Posterior vena cava (tissue), 2 donors: ENCODE measurements at places on chromosomes 1 and 21.

DNA sequence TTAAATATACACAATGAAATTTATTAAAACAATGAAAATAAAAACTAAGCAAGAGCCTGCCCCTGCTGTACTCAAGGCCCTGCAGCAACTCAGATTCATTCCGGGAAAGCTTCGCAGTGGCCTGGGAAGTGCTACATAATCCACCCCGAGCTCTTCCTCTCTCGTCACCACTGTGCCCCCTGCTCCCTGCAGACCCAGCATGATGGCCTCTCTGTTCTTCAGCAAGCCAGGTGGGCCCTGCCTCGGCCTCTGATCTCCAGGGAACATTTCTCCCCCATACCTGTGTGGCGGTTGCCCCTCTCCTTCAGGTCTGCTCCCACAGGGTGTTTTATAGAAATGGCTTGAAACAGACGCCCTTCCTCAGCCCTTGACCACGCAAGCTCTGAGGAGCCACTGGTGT lies 10.6 kb downstream of the RNF187 start:
- no peak for DNase-seq

GRCh38 chr1:219576931-219577730 lies 35.8 kb downstream of the ZC3H11B start:
- no peak for DNase-seq

GRCh38 chr1:112995890-112996289 lies 39.9 kb upstream of the SLC16A1 start:
- DNase-seq, result no peak

- DNase-seq, result peak; percentile 62
Observed at GRCh38 chr1:43427941-43428340, 25.8 kb downstream of the HYI start.

DNA sequence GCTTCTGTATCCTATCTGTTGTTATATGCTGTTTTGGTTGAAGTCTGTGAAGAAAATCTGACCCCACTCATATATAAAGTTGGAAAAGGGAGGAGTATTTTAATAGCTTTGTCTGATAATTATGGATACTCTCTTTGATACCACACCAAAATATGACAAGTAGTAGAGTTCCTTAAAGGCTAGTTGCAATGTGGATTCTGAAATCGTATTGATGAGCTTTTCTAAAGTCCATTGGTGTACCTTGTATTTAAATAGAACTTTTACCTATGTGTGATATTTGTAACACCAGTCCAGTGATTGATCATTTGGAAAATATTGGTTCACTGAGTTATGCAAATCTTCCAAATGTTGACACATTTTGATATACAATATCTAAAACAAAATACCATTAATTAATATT lies 7.7 kb downstream of the GAS5 start:
- no peak for DNase-seq

DNA sequence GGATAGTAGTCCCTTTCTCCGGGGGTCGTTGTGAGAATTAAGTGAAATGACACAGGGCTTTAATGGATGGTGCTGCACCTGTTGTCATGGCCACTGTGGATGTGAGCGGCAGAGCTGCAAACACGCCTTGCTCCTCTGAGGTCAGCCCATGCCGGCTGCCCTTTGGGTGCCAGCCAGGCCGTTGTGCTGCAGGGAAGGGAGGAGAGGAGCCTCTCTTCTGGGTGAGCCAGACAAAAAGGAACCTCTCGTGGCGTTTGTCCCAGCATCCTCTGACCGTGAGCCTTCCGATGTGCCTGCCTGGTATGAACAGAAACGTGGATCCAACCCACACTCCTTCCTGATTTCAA lies 383.0 kb upstream of the VAMP3 start:
- DNase-seq, result peak; percentile 69

DNA sequence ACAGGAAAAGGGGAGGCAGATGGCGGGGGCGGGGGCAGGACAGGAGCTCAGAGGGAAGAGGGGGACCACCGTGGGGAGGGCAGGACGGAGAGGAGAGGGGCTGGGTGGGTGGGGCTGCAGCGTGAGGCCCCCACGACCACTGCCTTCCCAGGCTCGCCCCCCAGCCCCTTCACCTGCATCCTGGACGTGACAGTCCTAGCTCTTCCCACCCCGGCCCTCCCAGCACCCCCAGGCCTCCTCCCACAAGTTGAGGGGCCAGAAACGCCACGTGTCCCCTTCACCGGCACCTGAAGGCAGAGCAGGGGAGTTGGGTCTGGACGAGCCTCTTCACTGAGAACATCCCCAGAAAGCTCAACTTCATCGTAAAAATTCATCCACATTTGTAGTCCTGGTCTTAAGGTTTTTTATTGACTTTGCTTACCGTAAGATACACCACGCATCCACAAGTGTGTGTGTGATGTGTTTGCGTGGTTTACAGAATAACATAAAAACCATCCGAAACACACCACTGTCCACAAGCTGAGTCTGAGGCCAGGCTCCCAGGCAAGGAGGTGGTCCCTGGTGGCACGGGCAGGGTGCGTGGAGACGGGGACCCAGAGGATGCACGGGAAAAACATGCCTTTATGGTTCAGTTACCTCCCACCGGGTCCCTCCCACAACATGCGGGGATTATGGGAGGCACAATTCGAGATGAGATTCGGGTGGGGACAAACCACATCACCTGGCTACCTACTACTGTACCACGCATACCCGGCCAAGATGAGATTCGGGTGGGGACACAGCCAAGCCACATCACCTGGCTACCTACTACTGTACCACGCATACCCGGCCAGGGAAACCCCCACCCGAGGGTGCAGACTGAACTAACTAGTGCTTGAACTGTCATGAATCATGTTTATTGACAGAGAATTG lies 13.9 kb upstream of the COL18A1 start:
- DNase-seq, result peak; percentile 74
